Body of pancreas (tissue), 4 donors: ENCODE measurements at places on chromosomes 11 and 22. TPM values are rescaled to one million over a fixed set of nuclear protein-coding genes. Genes with fewer than 3 reads are reported as not detected.

GLB1L2 gene
- total RNA-seq = 10.9 TPM

PGR gene
- total RNA-seq = 2.3 TPM

MRE11 gene
- total RNA-seq = 18.9 TPM

TMEM151A gene
- 2.1 TPM for total RNA-seq

BTBD18 gene
- not detected for total RNA-seq

DTX4 gene
- 10.4 TPM for total RNA-seq

CYB5R2 gene
- not detected for total RNA-seq

OR52E8 gene
- total RNA-seq = not detected

CTSW gene
- 0.78 TPM for total RNA-seq

APOA4 gene
- not detected for total RNA-seq

GLYAT gene
- not detected for total RNA-seq

PANX3 gene
- not detected for total RNA-seq

DNA sequence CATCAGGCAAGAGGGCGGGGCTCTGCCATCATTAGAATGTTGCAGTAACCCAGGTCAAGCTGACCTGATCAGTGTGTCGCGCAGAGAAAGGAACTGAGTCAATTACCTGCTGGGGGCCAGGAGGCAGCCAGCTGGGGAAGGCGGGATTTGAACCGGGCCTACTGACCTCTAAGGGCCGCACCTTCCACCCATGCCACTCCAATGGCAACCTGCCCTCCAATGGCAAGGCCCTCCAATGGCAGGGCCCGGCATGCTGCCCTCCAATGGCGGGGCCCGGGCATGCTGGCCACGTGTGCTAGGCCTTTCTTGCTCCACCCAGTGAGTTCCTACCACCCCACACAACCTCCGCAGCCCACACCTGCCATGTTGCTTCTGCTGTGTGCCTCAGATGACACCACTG lies 407.6 kb downstream of the CTTN start:
- DNase-seq = no peak

- no peak for DNase-seq
Observed at GRCh38 chr11:44530413-44531115, 34.9 kb upstream of the CD82 start.

- no peak for DNase-seq
Observed at GRCh38 chr11:5881756-5882155, 1.3 kb downstream of the OR52E4 start.

GRCh38 chr22:43187171-43188099 lies 501 bp upstream of the TTLL12 start:
- peak; percentile 97 for DNase-seq

GRCh38 chr11:72595292-72595684 lies 78.9 kb downstream of the PDE2A start:
- DNase-seq = no peak

DNA sequence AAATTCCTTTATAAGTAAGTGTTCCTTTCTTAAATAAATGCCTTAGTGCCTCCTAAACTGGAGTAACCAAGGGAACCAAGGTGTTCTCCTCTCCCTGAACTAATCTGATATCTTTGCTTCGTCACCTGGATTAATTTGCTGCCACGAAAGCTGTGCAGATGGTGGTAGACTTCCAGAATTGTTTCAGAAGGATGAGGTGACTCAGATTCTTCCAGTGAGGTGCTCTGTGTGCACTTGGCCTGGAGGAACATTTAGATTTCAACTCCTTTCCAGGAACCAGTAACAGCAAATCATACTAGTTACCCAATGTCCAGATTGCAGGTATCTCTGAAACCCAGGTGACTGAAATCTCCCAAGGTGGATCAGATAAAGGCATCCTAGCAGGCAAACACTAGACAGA lies 181.9 kb downstream of the FAT3 start:
- DNase-seq = no peak

DNA sequence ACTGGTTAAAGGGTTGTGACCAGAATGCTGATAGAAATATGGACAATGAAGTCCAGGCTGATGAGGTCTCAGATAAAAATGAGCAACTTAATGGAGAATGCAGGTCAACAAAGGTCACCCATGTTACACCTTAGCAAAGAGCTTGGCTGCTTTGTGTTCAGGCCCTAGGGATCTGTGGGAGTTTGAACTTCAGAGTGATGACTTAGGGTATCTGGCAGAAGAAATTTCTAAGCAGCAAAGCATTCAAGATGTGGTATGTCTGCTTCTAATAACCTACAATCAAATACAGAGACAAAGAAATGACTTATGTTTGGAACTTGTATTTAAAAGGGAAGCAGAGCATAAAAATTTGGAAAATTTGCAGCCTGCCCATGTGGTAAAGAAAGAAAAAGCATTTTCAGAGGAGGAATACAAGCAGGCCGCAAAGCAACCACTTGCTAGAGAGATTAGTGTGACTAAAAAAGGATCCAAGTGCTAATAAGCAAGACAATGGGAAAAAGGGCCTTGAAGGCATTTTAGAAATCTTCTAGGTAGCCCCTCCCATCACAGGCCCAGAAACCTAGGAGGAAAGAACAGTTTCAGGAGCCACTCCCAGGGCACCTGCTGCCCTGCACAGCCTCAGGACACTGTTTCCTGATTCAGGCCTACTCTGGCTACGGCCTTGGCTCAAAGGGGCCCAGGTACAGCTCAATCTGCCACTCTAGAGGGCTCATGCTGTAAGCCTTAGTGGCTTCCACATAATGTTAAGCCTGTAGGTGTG lies 41.3 kb downstream of the TNKS1BP1 start:
- no peak for DNase-seq

DNA sequence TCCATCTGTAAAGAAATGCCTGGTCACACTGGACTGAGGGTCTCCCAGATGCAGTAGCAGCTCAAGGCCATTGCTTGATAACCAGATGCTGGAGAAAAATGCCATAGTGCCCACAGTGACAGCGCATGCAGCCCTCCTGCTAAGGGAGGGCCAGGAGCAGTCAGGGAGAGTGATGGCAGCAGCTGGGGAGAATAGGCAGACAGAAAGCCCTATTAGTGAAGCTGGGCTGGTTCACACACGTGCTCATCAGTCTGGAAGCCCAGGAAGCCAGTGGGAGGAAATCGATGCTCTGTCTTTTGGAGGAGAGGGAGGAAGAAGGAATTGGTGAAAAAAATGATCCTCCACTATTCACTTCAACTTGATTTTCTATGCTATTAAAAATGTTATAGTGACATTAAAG lies 82.9 kb downstream of the OSBP2 start:
- no peak for DNase-seq

GRCh38 chr22:18120857-18121256 lies 10.2 kb downstream of the TUBA8 start:
- DNase-seq = no peak

DNA sequence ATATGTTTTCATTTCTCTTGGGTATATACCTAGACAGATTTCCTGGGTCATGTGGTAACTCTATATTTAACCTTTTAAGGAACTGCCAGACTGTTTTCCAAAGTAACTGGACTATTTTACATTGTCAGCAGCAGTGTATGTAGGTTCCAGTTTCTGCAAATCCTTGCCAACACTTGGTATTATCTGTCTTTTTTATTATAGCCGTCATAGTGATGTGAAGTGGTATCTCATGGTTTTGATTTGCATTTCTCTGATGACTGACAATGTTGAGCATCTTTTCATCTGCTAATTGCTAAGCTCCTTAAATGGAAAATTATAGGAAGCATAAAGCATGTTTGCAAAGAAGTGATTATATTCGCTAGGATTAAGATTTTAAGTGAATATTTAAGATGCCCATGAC lies 13.9 kb downstream of the NNMT start:
- no peak for DNase-seq

GRCh38 chr22:49573109-49573765 lies 254.4 kb downstream of the BRD1 start:
- no peak for DNase-seq

DNA sequence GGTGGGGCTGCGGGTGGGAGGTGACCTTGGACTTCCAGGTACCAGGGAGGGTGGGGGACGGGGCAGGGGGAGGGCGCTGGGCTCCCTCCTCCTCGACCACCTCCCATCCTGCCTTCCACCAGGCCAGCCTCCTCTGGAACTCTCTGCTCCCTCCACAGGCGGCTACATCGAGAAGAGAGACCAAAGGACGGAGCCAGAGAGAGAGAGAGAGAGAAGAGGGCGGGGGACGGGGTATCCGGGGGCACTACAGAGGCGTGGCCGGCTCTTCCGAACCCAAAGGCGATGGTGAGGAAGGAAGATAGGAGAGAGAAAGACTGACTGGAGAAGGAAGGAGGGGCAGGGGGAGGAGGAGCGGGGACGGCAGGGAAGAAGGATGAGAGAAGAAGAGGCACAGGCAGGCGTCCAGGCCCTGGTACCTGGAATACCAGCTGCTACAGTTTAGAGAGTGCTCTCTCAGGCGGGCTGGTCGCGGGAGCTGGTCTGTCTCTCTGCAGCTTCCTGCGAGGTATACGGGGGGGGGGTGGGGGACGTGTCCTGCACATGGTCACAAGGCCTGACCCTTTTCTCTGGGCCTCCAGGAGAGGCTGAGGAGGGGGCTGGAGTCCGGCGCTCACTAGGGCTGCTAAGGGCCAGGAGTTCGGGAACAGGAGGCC lies 38.0 kb downstream of the IGSF9B start:
- no peak for DNase-seq

GRCh38 chr11:9330387-9331384 lies 16.3 kb upstream of the TMEM41B start:
- no peak for DNase-seq

DNA sequence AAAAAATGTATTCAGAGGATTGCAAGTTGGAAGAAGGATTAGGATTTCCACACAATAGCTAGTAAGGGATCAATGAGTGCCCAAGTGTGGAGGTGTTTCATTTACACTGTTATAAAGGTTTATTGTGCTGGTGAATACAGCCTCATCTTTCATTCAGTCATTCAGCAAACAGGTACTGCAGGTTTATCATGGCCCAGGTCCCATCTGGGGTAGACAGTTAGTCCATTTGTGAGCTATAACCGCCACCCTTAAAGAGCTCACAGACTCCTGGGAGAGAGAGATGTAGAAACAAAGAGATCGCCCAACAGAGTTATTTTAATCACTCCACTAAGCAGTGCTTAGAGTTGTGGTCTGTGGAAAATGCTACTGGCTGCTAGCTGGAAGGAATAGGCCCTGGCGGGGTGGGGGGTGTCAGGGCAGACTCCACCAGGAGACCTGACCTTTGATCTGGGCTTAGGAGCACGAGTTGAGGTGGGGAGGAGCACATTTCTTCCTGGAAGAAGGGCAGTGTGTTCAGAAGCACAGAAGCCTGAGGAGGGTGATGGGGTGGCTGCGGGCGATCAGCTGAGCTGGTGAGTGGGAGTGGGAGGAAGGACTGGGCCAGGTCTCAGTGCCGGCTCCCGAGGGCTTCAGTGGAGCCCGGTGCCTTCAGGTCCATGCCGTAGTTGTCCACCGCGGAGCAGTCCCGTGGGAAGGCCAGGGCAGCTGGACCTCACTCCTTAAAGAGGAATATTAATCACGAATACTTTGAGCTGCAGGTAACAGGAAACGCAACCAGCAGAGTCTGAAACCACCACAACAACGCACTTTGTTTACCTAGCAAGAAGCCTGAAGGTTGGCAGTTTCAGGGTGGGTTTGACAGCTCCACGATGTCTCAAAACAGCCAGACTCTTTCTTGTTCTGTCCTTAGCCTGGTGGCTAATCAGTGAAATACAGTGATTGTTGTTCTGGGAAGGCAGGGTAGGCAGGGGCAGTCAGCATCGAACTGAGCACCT lies 11.2 kb downstream of the TOM1 start:
- peak; percentile 36 for DNase-seq

DNA sequence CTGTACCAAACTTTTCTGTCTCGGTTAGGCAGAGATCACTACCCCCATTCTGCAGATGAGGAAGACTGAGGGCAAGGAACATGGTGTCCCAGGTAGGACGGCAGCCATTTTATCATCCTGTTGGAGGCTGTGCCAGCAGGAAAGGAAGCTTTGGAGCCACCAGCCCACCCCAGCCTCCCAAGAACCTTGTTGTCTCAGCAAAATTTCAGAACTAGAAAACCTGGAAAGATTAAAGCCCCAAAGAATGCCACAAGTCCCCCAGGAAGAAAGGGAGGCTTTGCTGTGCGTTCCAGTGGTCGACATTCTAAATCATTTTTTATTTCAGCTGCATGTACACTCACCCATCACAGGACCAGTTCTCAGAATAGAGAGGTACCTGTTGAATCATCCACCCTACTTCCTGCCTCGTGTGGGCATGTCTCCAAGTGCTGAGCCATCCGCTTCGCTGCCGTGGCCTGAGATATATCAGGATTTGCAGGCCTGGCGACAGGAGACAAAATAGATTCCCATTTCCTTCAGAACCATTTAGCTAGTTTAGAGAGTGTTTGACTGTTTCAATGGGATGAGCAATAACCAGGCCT lies 13.0 kb upstream of the EIF3D start:
- no peak for DNase-seq

- no peak for DNase-seq
Observed at GRCh38 chr11:635945-636510, 1.0 kb upstream of the DRD4 start.

- DNase-seq = no peak
Observed at GRCh38 chr11:76793391-76794291, 10.5 kb downstream of the TSKU start.

DNA sequence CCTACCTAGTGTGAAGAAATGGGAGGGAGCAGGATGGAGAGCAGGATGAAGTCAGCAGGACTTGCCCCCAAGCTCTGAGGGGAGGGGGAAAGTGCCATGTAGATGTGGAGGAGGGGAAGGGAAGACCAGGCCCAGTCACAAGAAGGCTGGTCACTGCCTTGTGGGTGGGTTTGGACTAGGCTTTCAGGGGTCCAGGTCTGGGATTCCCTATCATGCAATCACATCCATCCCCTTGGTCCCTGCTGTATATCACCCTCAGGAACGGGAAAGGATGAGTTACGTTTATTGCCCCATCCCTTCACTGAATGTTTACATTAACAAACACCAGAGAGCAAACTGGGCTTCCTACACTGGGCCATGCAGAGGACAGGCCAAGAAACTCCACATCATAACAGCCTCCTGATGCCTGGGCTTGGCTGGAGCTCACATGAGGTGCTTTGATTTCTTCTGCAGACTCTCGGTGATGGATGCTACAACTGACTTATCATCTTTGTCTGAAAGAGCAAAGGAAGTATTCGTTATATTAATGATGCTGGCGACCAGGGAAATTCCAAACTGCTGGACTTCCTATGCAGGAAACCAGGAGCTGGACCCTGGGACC lies 5.6 kb downstream of the TMEM86A start:
- no peak for DNase-seq

- no peak for DNase-seq
Observed at GRCh38 chr11:17129003-17129402, 51.5 kb upstream of the RPS13 start.

DNA sequence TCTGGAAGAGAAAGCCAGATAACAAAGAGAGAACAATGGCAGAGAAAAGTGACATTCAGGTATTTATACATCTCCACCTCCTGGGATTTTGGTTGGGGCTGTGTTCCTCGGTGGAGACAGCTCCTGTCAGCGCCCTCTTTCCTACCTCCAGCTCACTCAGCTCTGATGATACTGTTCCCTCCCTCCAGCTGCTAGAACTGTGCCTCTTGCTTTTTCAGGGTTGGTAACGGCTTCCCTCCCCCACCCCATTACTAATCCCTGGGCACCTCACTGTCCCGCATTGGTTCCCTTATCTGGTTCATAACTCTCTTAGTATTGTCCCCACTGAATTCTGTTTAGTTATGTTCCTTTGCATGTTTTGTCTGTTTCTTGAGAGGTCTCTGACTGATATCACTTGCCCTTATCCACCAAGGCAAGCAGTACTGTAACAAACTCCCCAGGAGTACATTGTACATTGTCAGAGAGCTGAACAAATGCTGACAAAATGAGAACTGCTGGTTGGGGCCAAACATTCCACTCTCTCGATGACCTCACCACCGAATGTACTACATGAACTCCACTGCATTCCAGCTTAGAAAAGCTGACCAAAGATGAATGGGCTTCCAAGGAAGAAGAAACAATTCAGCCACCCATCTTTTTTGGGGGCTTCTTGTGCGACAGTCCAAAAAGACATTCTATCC lies 5.7 kb upstream of the FBXO3 start:
- DNase-seq = no peak

GRCh38 chr11:10480026-10480425 lies 25.0 kb downstream of the AMPD3 start:
- no peak for DNase-seq
